Midbrain (tissue), 1 donor: ENCODE measurements at places on chromosomes 13 and 19.

DNA sequence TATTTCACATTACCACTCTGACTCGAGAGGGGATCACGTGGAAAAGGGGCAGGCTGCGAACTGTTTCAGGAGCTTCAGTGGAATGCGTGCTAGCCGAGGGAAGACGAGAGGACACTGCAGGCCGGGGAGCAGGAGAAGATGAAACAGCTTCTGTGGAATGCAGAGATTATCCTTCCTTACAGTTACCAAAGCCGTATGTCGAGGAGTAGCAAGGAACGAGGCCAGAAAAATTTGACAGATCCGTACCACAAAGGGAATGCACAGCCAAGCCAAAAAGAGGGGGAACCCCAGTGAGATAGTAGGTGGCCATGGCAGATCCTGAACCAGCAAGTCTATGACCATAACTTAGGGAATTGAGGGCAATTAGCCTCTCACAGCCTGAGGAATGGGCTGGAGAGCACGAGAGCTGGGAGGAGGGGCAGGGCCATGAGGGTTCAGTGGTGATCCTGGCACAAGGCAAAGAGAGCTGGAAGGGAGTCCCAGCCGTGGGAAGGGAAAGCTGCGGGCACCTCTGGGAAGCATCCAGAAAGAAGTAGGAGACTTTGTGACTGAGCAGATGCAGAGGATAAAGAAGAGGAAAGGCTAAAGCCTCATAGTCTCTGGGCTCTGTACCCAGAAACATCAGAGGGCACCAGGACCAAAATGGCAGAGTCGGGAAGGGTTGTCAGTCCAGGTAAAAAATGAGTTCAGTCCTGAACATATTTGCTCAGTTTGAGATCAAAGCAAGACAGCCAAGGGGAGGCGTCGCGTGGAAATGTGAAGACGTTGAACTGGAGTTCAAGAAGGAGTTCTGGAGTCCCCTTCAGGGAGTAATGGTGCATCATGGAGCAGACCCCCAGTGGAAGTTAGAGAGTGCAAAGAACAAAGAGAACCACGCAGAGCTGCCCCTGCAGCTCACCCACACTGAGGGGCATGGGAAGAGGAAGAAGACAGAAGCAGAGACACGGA lies 5.1 kb downstream of the COL4A1 start:
- no peak for DNase-seq

GRCh38 chr19:14830702-14831101 lies 4.3 kb downstream of the OR7A5 start:
- DNase-seq = no peak

- no peak for DNase-seq
Observed at GRCh38 chr13:44574466-44574855, 1.7 kb downstream of the TSC22D1 start.

DNA sequence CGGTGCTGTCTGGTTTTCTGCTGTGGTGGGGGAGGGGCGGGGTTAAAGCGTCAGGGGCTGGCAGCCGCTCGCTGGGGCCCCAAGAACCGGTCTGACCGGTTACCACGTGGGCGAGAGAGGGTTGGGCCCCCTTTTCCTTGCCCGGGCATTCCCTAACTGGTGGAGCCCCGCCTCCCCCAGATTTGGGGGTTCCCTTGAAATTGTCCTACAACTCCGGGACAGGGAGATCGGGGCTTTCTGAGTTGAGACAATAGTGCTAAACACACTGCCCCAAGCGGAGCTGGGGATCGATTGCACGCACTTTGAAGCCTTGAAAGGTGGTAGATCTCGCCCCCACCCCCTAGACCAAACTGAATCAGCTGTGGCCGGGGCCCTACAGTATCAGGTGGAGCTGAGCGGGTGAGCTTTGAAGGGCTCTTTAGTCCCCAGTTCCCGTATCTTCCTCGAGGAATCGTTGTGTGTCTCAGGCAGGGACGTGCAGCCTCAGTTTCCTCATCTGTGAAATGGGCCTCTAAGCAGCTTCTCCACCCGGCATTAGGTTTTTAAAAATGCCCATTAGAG lies 4.8 kb downstream of the IER2 start:
- no peak for DNase-seq

- DNase-seq = peak; percentile 19
Observed at GRCh38 chr19:3397266-3398022, 31.1 kb downstream of the NFIC start.

DNA sequence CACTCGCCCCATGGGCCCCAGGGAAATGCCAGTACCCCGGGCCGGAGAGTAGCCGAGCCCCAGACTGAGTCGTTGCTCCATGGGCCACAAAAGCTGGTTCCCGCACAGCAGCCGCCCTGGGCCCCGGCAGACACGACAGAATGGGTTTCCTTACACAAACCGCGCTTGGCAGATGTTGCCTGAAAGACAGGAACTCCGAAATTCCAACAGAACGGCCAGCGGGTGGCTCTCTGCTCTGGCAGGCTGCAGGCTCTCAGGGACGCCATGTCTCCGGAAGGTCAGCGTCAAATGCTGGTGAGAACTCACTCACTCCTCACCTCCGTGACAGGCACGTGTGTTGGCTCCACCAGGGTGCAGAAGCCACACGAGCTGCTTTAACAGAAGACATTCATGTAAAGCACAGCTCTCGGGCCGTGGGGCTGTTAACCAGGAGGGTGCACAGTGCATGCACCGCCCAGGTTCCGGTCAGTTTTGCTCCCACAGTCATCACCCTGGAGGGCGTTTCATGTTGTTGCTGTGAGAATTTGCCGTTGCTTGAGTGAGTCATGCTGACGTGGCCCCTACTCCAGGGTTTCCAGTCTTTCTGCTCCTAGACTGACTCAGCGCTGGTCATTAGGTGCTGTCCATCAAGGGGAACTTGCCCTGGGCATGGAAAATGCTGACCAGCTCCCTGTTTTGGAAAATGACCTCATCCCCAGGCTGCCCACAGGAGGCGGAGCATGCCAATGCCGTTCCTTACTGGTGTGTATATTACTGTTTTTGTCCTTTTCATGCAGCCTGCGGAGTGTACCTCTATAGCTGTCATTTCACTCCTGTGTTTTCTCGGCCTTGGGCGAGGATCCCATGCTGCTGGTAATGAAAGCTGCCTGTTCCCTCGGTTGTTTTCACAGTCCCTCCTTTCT lies 44.8 kb downstream of the ANKRD10 start:
- no peak for DNase-seq

- DNase-seq = no peak
Observed at GRCh38 chr19:4068047-4068966, 1.6 kb upstream of the ZBTB7A start.

DNA sequence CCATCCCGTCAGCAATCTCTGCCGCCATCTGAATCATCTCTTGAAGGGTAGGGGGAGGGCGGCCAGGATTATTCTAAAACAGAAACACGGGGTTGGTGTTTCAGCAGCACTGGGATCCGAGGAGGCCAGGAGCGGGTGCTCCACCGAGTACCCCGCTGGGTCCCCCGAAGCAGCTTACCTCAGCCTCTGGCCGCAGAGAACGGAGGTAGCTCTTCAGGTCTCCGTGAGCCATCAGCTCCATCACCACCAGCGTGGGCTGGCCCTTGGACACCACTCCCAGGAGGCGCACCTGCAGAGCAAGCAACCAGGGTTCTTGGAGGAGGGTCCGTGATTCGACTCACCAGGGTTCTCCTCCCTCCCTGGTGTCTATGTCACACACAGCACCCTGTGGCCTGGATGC lies 53.2 kb downstream of the ZNF557 start:
- no peak for DNase-seq

DNA sequence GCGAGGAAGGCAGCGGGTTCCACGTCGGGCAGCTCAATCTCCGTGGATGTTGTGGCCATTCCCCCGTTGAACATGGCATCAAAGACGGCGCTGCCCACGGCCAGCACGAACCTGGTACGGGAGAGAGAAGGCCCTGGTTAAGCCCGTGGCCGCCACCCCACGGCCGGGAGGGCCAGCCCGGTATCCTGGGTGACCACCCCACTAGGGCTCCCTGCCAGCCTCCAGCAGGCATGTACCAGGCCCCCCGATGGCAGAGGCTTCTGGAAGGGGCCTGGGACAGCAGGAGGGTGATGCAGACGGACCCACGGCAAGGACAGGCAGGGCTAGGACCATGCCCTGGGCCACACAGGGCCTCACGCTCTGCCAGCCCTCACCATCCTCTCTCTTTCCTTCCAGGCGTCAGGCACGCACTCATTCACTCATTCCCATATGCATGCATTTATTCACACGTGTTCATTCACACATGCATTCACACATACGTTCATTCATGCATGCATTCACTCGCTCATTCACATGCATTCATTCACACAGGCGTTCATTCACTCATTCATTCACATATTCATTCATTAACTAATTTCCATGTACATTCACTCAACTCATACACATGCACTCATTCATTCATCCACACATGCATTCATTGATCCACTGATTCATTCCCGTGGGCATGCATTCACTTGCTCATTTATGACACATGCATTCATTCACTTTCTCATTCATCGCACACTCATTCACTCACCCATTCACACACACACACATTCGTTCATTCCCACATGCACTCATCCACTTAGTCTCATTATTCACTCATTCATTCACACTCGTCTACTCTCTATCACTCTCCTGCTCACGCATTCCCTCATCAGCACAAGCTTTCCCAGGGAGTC lies 17.9 kb downstream of the BTBD2 start:
- DNase-seq = no peak

GRCh38 chr19:19452243-19453124 lies 47.0 kb downstream of the GATAD2A start:
- no peak for DNase-seq

- DNase-seq = no peak
Observed at GRCh38 chr13:19668778-19669177, 35.3 kb downstream of the MPHOSPH8 start.

GRCh38 chr19:1645299-1645698 lies 7.1 kb downstream of the TCF3 start:
- no peak for DNase-seq

DNA sequence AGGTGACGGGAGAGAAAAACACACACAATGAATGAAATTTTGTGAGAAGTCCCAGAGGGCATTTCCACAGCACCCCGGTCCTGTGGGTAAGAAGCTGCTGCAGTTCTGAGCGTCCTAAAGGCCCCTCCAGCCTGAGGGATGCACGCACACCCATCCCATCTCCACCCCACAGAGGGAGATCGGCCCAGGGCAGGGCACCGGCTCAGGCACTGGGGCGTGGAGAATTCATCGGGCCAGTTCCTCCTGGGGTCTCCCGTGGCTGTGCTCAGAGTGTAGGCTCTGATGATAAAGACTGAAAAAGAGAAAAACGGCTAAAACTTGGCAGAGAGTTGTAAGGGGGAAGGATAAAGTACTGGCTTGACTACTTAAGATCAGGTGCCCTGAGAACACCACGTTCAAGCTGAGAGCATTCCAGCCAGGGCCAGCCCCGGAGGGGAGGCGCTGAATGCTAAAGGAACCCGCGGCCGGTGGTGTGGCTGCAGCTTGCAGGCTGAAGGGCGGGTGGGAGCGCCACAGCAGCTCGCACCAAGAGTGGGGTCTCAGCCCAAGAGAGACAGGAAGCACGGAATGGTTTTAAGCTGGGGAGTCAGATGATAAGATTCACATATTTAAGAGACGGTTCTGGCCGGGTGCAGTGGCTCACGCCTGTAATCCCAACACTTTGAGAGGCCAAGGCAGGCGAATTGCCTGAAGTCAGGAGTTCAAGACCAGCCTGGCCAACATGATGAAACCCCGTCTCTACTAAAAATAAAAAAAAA lies 121.9 kb upstream of the SPACA7 start:
- DNase-seq = no peak

GRCh38 chr19:9348253-9348652 lies 14.6 kb upstream of the ZNF177 start:
- DNase-seq = no peak

- peak; percentile 25 for DNase-seq
Observed at GRCh38 chr13:30107121-30107520, 200.2 kb downstream of the KATNAL1 start.

- DNase-seq = peak; percentile 96
Observed at GRCh38 chr19:44207126-44207803, 5.1 kb upstream of the ZNF227 start.

DNA sequence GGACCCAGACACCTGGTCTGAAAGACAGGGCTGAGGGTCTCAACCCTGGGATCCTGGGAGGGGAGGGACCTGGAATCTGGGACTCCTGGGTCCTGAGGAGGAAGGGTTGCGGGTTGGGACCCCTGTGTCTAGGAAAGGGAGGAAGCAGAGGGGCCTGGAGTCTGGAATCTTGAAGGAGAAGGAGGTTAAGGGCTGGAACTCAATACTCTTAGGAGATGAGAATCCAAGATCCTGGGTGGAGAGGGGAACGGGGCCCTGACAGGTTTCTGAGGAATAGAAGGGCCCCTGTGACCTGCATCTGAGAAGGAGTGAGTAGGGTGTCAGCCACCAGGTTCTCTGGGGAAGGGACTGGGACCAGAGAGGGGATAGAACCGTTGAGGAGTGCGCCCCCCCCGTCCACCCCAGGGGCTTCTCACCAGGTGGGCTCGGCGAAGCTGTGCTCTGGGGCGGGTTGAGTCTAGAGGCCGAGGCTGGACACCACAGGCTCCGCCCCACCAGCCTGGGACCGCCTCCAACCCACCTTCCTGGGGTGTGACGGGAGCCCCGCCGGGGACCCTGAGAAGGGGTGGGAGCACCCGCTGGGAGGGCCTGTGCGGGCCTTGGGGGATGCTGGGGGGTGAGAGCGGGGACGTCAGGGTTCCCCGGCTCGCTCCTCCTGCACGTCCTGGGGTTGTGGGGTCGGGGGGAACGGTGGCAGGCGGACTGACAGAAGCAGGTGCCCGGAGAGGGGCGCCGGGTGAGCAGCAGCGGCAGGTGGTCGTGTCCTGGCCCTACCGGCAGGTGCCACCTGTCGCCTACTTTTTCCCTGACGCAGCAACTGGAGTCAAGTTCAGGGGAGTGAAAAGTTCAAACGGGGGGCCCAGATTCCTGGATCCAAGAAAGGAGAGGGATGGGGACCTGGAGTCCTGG lies at the start of gene MAMSTR:
MAMSTR (minus strand) TSS at position 463 of the 909 bp plus-strand sequence. CDS start 694 bp downstream, outside the sequence.
- DNase-seq = no peak

DNA sequence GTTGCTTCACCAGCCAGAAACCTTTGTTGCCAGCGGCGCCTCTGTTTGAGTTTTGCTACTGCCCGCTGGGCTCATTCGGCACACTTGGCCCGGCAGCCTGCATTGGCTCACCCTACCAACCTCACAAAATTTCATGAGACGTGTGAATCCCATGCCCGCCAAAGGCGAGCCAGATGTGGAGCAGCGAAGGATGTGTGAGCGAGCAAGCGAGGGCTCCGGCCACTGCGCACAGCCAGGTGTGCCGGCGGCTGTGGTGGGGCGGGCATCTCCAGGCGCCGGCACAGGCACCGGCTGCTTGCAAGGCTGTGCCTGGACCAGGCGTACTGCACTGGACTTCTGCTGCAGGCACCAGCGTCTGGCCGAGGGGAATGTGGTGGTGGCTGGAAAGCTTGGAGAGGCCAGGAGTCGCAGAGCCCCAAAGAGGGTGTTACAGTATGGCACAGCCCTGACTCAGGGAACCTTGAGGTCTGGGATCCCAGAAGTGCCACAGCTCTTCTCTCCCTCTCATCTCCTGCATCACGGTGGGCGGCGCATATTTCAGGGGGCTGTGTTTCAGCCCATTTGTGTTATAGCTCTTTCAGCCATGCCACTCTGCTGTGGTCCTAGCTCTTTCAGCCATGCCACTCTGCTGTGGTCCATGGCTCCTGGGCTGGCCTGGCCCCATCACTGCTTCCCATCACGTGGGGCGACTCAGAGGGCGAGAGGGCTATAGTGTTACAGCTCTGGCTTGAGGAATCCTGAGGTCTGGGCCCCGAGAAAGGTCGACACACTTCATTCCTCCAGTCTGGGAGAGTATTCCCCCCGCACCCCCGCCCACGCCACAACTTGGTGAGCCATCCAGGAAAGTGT lies 592.0 kb upstream of the SLITRK5 start:
- no peak for DNase-seq

GRCh38 chr13:110797230-110797877 lies 83.9 kb downstream of the ING1 start:
- no peak for DNase-seq

GRCh38 chr13:74743992-74744391 lies 609.8 kb upstream of the KLF12 start:
- no peak for DNase-seq

GRCh38 chr19:50341091-50341564 lies 12.0 kb upstream of the KCNC3 start:
- DNase-seq = no peak
